RKO (cell line): ENCODE measurements at places on chromosomes 3 and 15.
A peak's percentile ranks its signal among the peaks of the same experiment; 100 is the strongest.

- DNase-seq, result peak; percentile 83
Observed at GRCh38 chr3:56702490-56703315, 19.6 kb upstream of the TASOR start.

GRCh38 chr3:85678713-85679112 lies 719.9 kb downstream of the CADM2 start:
- no peak for DNase-seq

DNA sequence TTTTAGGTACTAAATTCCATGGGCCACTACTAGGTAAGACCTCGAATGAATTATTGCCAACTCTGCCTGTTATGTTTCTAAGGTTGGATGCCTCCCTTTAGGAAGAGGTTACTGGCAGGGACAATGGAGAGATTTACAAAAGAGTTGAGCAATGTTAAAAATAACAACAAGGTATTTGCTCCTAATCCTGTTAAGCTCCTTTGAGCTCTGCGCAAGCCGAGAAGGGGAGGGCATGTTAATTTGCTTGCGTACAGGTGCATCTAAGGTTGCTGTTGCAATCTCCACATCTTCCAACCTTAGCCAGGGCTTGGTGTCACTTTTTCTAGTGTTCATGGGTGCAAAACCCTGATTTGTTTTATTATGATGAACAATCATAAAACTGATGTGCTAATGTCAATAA lies 161.5 kb upstream of the TPM1 start:
- DNase-seq, result no peak

GRCh38 chr3:185162634-185163033 lies 9.8 kb upstream of the C3orf70 start:
- no peak for DNase-seq

DNA sequence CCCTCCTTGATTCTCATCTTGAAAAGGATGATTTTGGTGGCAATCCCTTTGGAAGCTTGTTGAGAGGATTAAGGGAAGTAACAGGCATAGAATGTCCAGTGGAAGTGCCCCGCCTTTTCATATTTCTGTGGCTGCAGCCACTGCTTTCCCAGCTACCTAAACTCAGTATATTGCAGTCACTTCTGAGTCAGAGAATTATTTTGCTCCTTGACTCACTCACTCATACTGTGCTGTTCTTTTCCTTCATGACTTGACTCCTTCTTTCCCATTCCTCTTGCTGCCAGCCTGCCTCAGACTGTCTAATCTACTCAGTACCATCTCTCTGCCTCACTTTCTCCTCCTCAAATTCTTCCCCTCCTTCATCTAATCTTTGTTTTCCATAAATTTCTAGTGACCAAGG lies 26.5 kb upstream of the POLR2M start:
- peak; percentile 80 for DNase-seq

GRCh38 chr3:9878700-9879099 lies 1.4 kb downstream of the CIDEC start:
- DNase-seq, result no peak

DNA sequence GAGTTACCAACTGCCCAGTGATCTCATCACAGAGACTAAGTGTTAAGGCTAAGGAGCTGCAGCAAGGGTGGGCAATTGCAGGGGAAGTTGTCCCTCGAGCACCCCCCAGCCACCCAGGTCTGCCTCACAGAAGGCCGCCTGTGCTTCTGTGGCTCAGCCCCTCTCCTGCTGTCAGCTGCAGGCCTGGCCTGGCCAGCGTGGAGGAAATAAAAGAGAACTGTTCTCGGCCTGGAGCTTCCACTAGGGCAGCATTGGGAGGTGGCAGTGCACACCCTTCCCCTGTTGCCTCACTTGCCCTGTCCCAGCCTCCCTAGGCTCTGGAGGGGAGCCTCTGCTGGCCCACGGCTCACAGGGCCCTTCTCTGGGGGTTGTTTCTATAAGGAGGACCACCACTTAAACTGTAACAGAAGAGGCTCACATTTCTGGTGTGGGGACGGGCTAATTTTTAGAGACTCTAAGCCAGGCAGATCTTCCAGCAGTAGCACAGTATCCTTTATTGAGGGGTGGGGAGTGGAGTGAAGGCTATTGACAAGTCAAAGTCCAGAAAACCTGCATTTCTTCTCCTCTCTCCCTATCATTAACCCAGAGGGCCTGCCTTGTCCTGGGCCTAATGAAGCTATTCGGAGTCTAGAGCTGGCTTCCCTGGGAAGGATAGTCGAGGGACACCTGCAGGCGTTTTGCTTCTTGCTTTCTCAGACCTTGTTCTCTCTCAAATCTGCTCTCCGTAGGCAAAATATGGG lies 75.6 kb upstream of the ADPGK start:
- no peak for DNase-seq

GRCh38 chr3:39279745-39280517 lies at the start of gene CX3CR1:
Gene CX3CR1, minus strand, starts transcription at chr3:39280036. Its CDS starts 13,527 bp downstream, at chr3:39266509.
- DNase-seq, result no peak

GRCh38 chr3:46368569-46368968 lies 2.2 kb upstream of the CCR5 start:
- DNase-seq, result peak; percentile 38

DNA sequence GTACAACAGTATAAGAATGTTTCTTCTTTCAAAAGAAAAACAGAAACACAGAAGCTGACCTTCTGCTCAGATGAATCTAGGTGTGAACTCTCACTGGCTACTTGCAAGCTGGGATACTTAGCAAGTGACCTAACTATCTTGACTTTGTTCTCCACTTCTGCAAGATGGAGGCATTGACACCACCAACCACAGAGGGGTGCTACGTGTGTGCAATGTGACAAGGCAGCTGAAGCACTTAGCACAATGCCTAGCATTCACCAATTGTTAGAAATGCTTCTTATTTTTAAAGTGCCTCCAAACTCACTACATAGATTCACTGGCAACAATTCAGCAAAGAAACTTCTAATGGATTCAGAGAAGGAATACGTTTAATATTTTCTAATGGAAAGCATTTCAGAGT lies 331.4 kb upstream of the WNT5A start:
- DNase-seq, result peak; percentile 0

GRCh38 chr15:60392601-60392985 lies 5.2 kb downstream of the ANXA2 start:
- DNase-seq, result peak; percentile 96

GRCh38 chr3:9879830-9880549 lies at the start of gene CIDEC:
Gene CIDEC, minus strand, starts transcription at chr3:9880253. Its CDS starts 1,767 bp downstream, at chr3:9878486.
- DNase-seq, result no peak

DNA sequence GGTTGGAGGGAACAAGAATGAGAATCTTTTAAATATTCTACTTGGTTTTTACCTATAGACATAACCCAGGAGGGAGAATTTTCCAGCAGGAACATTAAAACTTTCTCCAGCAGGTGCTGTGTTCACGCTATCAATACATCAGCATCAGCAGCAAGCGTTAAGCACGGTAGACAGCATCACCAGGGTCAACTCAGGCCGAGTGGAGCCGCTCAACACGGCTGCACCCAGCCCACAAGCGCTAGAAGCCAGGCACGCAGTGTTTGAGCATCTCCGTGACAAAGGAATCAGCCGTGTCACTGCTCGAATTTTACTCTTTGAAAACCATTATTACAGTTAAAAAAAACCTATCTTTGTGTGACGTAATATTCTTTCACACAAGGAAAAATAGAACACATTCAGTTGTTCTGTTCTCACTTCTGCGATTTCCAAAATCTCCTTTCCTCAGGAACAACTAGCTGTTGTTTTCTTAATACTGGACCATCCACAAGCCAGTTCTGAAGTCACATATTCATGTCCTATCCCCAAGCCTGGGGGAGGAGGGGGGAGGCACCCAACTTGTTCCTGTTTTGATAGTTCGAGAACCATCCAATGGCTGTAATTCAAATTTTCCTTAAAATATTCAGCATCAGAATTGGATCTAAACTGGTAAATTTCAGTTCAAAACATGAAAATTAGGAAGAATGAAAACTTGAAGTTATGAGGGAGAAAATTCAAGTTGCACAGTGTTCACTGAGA lies 77.9 kb downstream of the ADAMTS17 start:
- no peak for DNase-seq

DNA sequence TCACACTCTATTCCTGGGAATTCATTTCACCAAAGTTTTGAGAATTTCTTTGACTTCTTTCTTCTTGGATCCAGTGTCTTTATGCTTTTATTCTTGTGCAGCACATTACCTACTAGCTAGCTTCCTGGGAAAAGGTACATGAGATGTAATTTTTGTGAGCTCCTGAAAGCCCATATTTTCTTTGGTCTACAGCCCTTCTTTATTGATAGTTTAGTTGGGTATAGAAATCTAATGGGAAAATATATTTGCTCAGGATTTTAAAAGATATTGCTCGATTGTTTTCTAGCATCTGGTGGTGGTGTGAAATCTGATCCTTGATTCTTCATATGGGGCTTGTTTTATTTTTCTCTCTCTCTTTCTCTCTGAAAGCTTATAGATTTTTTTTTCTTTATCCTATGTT lies 45.8 kb downstream of the FOXB1 start:
- no peak for DNase-seq

GRCh38 chr3:191238321-191238817 lies 39.3 kb downstream of the OSTN start:
- DNase-seq, result no peak

- DNase-seq, result peak; percentile 72
Observed at GRCh38 chr3:151003029-151003767, 30.7 kb upstream of the CLRN1 start.

DNA sequence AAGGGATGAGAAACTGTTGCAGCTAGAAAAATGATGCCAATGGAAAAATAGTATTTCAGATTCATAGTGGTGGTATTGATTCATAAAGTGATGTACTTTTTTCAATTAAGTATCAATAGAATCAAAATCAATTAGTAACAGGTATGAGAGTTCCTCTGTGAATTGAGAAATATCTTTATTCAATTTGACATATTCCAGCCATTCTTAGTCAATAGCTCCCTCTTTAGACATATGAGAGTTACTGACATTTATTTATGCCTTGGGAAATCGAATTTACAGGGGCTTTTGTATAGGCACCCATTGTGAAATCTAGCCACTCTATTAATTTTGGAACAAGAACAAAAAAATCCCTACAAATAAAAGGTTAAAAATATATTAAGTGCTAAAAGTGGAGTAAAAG lies 386.9 kb upstream of the CNTN3 start:
- DNase-seq, result peak; percentile 42

DNA sequence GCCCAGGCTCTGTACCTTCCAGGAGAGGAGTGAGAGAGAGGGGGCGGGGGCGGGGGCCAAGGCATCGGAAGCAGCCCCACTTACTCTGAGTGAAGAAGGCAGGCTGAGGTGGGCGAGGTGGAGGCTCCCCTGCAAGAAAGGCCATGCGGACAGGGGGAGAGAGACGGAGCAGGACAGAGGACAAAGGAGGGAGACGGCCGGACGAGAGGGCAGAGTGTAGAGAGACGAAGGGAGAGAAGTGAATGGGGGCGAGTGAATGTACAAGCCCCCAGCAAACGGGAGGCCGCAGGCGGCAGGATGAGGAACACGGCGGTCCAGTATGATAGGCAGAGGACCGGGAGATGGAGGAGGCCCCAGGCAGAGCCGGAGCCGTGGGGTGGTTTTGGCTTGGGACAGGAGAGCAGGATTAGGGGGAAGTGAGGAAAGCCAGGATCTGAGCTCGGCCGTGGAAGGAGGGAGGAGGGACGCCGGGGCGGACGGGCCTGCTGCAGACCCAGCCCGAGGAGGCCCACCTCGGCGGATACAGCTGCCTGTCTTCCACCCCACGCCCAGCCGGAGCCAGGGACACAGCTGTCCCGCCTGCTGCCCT lies 38.8 kb downstream of the TNK2 start:
- no peak for DNase-seq

DNA sequence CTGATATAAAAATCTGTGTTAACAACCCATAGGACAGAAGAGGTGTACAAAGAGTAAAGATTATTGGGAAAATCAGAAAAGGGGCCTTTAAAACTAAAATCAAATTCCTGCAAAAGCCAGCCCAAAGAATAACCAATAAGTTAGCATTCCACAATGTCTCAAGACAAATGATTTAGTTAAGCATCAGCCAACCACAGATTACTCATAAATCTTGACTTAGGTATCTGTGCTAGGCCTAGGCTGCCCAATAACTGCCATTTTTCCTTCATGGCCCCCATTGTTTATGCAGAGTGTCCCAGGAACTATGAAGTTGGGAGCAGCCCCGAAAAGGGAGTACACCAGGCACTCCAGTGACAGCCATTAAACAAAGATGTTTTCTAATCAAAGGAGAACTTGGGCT lies 7.4 kb downstream of the TRANK1 start:
- no peak for DNase-seq

DNA sequence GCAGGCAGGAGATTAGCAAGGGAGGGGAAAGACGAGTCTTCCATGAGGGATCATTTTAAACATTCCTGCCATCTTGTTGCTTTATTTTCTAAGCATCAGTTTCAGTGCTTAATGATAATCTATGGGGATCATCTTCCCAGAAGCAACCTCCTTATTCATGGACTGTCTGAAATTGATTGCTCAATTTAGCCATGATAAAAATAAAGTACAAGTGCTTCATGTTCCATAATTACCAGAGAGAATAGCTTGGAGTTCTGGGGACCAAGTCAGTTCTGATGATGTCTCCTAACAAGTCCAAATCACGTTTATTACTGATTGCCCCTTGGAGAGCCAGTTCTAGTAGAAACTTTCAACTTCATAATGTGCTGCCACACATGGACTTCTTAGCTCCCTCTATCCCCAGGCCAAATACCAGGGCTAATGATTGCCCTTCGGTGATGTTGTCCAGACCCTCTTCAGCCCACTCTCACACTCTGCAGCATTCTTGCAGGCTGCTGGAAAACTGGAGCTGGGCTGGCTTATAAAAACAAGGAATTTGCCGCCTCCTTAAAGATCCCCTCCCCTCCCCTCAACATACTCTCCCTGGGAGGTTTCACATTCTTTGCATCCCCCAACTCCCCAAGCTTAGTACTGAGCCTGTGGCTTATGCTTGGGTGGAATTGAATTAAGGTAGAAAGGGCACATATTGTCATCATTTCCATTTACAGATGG lies 222.1 kb upstream of the ADAMTS9 start:
- DNase-seq, result no peak

DNA sequence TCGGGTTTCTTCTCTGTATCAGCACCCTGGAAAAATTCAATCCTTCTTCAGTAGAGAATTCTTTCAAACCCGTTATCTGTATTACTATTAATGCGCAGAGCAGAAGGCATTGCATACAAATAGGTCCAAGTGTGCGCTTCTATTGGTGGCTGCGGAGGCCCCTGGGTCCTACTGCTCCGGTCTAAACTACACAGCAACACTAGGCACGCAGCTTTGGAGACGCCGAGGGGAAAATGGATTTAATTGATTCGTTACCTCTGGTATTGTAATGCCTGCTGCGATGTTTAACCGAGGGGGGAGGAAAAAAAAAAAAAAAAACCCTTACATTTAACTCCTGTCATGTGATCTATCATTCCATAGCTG lies at the start of gene ROBO1:
TSS of gene ROBO1 (minus strand) at position 94 of the 363 bp plus-strand sequence.
- DNase-seq, result no peak
